ENCODE measurements at places on chromosomes 3 and 15.

- DNase-seq, result no peak
These were observed 14.3 kb upstream of the LIMD1 start for GRCh38 chr3:45580112-45580765.

DNA sequence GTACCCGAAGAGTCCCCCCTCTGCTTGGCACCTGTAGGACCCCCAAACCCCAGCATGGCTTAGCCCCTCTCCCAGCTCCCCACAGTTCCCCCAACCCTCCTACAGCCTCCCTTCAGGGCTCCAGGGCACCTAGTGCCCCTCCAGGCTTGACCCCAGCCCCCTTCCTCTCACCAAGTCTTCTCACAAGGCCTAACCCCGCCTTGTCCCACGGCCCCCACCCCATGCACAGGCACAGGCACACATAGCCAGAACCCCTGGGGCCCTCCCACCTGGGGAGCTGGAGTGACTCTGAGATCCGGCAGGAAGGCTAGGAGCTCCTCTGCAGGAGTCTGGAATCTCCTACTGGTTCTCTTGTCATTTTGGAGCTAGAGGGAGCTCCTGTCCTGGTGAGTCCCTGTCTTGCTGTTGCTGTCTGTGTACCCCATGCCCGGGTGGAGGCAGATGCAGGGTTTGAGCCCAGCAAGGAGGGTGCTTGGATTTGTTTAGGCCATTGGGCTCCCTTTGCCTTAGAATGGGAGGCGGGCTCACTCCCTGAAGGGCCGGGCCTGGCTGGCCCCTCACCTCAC is 39.6 kb downstream of the KLF13 start:
- DNase-seq, result no peak

GRCh38 chr15:29636140-29636539 is 186.1 kb downstream of the TJP1 start:
- DNase-seq, result no peak

DNA sequence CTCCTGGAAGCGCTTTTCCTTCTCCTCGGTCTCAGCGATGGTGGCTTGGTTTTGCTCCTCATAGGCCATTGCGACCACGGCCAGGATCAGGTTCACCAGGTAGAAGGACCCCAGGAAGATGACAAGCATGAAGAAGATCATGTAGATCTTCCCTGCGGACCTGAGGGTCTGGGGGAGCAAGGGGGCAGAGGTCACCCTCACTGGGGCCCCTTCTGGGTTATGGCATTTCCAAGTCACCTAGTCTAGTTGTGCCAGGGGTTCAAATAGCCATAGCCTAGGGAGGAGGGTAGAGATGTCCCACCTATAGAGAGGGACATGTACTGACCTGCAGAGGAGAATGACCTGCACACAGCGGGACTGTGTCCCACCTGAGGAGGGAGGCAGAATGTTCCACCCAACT is 43.5 kb downstream of the SCN5A start:
- no peak for DNase-seq

GRCh38 chr3:194869482-194870169 is 183.9 kb downstream of the FAM43A start:
- DNase-seq, result no peak

DNA sequence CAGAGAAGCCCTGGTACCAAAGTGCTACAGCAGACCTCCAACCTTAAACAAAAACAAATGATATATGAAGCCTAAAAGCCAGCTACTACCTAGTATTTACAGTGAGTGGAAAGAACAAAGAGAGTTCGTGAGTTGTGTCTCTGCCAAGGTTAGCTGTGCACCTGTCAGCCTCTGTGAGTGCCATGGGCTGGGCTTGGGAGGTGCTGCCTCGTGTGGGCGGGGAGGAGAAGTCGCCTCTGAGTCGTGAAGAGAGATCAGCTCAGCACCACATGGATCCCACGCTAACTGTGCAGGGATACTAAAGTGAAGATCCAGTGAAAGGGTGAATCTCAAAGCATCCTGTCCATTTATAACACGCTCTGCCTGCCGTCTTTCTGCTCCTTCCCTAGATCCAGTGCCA is 101.9 kb downstream of the CHDH start:
- DNase-seq, result no peak

- no peak for DNase-seq
These were observed 32.0 kb downstream of the KCNMB2 start for GRCh38 chr3:178568155-178568731.

- DNase-seq, result no peak
These were observed 72.5 kb downstream of the MRPL46 start for GRCh38 chr15:88394553-88395145.

- DNase-seq, result no peak
These were observed 318.6 kb downstream of the FGF12 start for GRCh38 chr3:192408647-192409200.

DNA sequence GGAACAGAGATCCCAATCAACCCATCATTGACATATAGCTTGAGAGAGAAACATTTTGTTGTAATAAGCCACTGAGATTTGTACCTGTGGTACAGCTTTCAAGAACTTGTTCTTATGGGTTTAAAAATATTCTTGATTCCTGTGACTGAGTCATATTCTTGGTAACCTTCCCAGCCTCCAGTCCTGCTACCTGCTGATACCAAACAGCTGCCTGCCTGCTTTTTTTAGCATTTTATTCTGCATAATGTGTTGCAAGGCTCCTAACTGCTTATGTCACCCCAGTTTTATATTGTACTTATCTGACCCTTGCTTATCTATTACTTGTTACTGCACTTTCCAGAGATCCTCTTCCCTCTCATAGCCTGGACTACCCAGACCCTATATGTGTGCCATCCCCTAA is 349.3 kb upstream of the SOX2 start:
- no peak for DNase-seq

DNA sequence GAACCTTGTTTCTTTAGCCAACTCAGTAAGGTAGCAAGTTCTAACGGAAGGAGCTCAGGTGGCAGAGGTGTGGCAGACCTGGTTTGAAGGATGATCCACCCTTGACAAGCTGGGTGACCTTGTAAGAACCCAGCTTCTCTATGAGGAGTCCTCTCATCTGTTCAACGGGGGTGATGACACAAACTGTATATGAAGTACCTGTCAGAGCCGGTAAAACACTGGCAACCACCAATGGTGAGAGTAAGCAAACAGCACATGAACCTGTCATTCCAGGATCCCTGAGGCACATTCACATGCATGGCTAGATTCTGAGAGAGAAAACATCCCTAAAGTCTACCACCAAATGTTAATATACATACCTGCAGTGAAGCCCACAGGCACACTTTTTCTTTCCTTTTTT is 2.4 kb downstream of the SCAP start:
- DNase-seq, result no peak

DNA sequence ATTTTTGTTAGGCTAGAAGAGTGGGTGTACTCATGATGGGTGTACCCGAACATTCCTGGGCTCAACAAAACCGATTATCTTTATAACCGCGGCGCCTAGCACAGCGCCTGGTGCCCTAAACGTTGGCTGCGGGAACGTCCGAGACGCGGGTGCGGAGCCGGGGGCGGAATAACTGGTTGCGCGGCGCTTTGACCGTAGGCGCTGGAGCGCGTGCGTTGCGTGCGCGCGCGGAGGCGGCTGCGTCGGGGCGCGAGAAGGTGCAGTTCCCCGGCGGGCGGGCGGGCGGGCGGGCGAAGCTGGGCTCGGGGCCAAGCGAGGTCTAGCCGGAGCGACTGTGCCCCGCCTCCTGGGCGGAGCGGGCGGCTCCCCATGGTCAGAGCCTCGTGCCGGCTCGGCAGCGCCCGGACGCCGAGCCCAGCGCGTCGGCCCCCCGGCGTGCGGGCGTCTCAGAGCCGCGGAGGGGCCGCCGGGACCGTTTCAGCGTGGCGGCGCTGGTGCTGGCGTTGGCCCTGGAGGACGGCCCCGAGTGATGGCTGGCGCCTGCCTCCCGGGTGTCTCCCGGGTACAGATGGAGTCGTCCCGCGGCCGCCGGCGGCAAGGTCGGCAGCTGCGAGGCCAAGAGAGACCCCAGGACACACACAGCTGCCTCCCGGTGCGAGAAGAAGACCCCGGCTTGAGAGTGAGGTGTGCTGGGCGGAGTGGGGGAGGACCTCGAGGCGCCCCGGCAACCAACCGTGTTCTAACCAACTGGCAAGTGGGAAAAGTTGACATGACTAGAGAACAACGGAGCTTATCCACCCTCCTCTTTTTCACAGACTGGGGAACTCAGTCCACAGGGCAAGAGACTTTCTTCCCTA is at the start of gene PLAAT1:
Gene PLAAT1 (plus strand): TSS at position 373 of the 857 bp plus-strand sequence. CDS start 14,429 bp downstream, outside the sequence.
- DNase-seq, result peak; percentile 41

DNA sequence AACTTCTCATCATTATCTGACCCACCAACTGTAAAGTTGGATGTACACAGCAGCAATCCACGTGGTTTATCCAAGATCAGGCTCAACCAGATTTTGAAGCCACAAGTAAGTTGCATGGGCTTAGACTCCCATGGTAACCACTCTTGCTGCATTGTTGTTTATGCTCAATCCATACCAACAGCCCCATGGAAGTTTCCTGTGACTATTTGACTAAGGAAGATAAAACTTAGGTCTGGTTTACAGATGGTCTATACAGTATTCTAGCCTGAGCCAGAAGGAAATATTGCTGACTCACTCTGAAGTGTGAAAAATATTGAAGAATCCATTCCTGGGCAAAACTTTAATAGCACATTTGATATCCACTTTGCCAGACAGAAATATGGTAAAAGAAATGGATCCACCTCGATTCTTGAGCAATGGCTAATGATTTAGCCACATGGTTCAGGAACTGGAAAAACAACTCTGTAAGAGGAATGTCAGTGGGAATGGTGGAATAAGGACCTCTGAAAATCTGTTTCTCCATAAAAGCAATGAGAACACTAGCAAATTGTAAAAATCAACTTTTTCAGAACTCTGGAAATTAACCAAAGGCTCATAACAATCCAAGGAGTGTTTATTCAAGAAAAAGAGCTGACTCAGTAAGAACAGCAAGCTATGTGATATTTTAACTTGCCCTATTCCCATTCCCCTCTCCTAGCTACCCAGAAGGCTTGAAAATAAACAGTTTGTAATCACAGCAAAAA is 162.9 kb upstream of the STT3B start:
- DNase-seq, result no peak

DNA sequence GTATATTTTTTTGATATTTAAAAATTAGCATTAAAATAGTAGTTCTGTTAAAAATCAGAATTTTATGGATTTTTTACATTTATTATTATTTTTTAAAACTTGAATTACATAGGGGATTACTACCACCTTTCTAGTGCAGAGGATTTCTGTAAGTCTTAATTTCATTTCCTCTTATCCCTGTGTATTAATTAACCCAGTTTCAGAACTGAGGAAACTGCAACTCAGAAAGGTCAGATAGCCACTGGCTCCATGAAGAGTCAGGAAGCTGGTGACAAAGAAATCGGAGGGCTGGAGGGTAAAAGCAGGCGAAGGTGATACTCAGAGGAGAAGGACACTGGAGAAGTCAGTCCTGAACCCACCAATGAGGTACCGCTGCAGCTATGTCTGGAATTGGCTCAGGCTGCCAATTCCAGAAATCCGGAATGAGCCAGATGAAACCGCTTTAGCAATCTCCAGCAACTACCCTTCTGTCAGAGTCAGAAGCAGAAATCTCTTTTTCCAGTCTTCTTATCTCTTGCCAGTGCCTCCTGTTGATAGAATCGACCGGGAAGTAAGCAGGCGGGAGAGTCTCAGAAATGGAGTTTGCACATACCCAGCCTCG is 308.5 kb downstream of the SV2B start:
- no peak for DNase-seq

GRCh38 chr3:46096336-46096735 is 69.1 kb upstream of the XCR1 start:
- DNase-seq, result no peak

- DNase-seq, result no peak
These were observed 6.3 kb downstream of the BHLHE40 start for GRCh38 chr3:4985330-4986174.

DNA sequence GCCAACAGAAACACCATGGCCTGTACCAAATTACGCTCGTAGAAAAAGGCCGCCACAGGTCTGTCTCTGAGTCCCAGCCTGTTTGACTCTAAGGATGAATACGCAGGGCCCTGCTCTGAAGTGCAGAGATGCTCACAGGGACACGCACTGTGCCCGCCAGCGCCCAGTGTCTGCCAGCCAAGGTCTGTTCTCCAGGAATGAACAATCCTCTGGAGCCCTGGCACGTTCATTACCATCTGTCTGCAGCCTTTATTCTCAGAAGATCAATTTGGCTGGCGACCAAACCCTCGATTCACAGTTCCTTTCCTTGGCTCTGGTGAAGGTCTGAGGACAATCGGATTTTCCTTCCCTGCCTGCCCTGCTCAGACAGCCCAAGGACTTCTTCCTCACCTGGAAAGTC is 66.3 kb downstream of the NIPA2 start:
- no peak for DNase-seq

DNA sequence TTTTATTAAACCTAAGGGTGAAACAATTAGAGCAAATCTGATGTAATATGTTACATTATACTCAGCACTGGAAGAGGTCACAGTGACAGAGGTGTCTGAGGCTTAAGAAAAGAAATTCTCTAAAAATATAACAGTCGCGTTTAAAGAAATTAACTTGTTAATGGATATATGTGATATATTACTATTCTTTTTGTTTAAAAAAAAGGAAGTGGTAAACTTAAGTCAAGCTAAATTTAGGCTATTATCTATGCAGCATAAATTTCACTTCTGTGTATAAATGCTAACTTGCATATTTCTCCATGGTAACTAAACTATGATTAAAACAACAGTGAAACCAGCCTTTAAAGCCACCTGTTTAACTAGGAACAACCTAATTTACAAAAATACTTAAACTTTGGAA is 191.3 kb downstream of the FOXP1 start:
- no peak for DNase-seq

DNA sequence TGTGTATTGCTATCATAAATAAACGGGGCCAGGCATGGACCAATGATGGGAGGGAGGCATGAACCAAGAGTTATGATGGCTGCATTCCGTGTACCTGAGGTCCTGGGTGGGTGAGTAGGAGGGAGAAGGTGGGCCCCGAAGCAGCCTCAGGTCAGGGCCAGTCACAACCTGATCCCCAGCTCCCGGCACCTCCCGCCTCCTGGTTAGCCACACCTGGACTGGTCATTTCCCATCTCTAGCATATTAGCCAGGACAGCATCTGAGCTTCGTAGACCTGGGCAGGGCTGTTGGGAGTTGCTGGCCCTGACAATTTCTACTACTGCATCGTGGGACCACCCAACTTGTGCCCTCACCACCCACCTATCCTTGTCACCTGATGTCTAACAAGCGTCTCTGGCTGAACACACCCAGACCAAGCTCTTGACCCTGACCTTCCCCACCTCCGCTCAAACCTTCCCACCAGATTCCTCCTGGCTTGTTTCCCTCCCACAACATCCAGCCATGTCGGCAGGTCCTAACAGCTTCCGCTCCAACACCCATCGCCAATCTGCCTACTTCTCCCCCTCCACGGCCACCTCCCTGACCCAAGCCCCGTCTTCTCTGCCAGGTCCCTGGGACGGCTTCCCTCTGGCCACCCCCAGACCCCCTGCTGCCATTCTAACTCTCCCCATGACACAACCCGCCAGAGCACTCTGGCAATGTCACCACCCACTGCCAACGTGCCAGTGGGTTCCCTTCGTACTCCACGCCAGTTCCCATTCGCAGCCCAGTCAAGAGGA is 133.8 kb upstream of the IQSEC1 start:
- no peak for DNase-seq

GRCh38 chr3:30886888-30887287 is 7.6 kb downstream of the GADL1 start:
- DNase-seq, result no peak

Measured in GM19239 (cell line).